Activated CD4-positive, alpha-beta T cell treated with anti-CD3 and anti-CD28 coated beads, Interleukin-2, amount 50 U/mL, for 16 hours (primary cell): ENCODE measurements at places on chromosomes 2 and 18.

GRCh38 chr2:69685321-69686048 is 41.9 kb upstream of the AAK1 start:
- DNase-seq, result peak; percentile 82

DNA sequence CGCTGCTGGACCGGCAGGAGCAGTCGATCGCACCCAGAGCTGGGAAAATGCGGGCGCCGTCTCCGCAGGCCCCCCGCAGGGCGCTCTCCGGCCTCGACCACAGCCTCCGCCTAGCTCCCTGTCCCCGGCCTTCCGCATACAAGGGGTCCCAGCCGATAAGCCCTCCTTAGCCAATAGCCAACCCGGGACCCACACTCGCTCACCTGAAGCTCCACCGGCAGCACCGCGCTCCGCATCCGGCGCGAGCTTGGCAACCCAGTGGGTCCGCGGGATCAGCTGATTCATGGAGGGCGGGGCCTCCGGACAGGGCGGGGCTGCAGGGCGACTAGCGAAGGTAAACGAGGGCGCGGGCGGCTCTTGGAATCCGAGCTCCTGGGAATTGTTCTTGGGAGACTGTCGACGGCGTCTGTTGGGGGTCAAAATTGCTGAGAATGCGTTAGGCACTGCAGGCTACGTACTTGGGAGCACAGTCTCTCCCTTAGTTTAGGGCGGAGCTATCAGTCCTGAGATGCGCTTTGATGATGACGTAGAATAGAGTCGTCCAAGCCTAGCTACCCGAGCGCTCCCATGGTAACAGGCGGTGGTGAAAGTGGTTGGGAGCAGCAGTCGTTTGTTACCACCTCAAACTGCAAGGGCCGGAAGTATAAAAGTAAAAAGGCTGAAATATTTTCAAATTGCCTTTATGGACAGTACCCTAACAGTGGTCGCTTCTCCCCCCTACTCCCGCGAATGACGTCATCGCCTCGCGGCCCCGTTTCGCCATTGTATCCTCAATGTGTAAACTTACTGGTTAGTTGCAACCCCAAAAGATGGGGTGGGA is at the start of gene ALS2:
TSS of gene ALS2 (minus strand) at position 260 of the 820 bp plus-strand sequence. CDS start 12,048 bp downstream, outside the sequence.
- DNase-seq, result peak; percentile 92

DNA sequence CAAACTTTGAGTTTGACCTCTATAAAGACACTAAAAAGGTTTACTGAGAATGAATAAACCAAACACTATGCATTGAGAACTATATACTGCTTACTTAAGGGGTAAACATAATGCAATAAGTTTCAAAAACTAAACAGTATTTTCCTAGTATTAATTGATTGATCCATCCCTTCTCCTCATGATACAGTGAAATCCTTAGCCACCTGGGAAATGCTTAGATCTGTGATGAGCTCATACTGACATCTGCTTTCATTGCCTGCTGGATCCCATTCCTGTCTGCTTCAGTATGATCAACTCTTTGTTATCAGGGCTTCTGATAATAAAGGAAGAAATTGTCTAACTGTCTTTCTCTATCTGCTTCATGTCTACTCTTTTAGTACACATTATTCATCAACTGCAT is 74.9 kb upstream of the UBE2E3 start:
- no peak for DNase-seq

DNA sequence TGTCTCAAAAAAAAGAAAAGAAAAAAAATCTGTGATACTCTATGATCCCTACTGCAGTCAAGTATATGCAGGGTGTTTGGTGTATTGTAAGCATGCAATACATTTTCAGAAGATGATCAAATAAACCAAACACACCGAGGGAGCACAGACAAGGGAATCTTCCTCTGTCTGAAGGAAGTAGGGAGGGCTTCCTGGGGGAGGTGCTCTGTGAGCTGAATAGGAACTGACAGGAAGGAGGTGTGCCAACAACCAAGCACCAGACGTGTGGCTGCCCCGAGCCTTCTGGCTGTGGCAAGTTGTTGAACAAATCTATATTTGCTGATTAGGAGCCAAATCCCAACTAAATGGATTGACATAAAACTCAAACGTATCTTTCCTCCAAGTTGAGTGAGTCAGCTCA is 14.6 kb downstream of the THNSL2 start:
- no peak for DNase-seq

DNA sequence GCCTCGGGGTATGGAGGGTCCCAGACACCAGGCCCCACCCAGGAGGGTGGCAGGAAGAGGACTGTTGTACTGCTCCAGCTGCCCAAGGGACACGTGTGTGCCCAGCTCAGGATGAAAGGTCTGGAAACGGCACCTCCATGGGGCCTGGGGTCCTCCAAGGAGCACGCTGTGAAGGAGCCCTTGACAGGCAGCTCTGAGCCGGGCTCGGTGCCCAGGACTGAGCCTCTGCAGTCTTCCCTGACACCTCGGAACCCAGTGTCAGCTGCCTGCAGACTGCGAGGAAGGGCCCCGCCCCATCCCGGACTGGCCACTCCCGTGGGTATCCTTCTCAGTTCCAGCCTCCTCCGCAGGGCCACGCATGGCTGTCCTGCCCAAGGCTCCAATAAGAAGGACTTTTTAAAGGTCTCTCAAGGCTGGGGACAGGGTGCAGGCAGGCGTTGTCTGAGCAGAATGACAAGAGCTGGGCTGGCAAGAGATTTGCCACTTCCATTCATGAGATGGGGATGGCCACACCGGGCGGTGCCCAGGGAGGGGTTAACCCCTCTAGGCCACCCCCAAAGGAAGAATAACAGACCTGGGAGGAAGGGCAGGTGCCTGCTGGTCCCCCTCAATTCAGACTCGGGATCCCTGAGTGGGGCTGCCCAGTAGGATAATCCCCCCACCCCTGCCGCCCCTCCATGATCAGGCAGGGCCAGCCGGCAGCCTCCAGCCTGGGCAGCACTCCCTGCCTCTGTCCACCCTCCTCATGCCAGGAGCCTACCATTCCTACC is 8.9 kb downstream of the ECEL1 start:
- DNase-seq, result no peak
